ENCODE measurements at places on chromosomes 4 and X.

DNA sequence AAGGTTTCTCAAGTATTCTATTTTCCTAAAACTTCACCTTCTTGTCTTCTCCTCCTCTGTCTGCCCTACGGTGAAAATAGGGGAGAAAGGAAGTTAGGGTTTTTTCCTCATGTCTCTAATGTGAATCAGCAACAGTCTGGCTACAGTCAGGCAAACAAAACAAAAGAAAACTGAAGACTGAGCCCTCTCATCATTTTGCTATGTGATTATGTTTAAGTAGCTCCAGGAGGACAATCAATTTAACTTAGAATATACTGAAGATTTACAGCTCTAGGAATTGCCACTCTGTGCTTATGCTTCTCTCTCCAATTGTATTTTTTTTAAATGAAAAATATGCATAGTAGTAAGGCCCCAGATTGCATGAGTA lies 316.2 kb downstream of the GPAT3 start:
- DNase-seq = no peak

- no peak for DNase-seq
Observed at GRCh38 chr4:177376024-177376423, 66.2 kb downstream of the AGA start.

- DNase-seq = no peak
Observed at GRCh38 chr4:53587135-53587534, 4.2 kb downstream of the LNX1 start.

GRCh38 chrX:10077425-10078188 lies 79.2 kb upstream of the CLCN4 start:
- DNase-seq = no peak

DNA sequence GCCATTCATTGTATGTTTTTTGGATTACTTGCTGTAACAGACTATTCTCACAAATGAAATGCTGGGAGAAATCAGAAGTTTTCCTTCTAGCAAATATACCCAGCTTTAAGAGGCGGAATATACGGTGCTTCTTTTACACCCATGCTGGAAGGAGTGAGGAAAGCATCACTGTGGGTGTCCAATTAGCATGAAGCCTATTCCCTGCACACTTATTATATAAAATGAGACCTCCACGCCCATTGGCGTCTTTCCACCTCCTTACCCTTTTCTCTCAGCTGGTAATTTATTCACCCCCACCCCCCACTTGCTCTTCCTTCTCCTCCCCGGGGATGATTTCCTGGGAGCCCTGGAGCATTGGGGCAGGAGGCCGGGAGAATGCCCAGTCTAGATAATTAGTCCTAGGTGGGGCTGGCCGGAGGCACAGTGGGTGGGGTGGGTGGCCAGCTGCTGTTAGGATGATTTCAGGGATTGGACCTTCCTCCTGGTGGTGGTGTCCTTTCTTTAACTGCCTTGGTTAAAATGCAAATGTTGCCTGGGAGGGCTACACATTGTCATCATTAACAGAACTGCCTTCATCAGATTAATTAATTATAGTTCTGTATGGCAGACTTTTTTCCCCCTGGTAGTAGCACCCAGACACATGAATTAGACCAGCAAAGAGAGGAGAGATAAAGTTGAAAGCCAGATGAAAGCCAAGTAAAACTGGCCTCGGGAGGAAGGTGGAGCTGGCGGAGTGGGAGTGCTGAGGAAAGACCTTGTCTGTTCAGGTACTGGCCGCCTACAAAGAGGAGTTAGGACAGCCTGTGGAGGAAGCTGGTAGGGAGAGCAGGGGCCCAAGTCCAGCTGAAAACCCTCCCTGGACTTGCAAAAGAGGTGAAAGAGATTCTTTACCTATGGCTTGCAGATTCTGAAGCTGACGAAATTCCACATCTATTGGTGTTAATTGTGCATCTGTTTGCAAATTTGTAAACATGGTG lies 11.4 kb downstream of the SHROOM2 start:
- no peak for DNase-seq

- DNase-seq = no peak
Observed at GRCh38 chr4:56370377-56370776, 16.9 kb downstream of the AASDH start.

Data from foreskin melanocyte (primary cell).